ENCODE measurements at places on chromosomes 13 and 19.

DNA sequence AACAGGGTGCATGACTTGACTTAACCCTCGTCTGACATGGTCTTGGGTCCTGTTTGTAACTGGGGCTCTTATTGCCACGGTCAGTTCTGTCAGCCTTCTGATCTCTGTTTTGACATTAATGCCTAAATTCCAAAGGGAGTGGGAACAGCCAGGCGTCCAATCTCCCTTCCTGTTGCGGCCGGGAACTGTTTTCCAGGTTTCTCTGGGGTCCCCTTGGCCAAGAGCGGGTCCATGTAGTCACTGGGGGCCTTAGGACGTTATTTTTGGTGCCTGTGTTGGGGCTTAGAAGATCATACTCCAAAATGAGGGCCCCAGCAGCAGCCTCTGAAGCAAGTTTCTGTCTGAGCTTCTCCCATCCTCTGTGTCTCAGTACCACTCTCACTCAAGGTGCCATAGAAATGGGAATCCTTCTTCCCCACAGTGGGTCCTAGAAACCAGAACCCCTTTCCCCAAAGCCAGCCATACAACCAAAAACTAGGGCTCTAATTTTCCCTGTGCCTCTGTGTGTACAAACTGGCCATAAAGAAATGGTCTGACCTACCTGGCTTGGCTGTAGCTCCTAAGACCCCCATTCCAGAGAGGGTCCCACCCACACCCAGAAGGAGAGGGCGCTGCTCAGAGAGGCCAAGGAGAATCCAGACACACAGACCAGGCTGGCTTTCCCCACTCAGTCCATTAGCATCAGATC, 50.4 kb downstream of the C13orf46 start:
- DNase-seq, result no peak

DNA sequence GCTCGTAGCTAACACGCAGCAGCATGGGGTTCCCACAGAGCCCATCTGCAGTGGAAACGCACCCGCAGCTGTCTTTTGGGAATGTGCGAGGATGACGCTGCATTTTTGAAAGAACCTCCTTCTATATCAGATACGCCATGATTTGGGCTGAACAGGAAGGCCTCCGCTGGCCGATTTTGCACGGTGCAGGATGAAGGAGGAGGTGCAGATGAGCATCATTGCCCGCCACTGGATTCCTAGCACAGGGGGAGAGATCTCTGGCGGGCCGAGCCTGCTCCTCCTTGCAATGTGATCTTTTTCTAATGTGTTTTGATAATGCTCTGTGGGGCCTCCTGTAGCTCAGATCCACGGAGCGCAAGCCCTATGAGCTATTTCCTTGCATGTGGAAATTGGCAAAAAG, 55.5 kb downstream of the EFNB2 start:
- DNase-seq, result no peak

DNA sequence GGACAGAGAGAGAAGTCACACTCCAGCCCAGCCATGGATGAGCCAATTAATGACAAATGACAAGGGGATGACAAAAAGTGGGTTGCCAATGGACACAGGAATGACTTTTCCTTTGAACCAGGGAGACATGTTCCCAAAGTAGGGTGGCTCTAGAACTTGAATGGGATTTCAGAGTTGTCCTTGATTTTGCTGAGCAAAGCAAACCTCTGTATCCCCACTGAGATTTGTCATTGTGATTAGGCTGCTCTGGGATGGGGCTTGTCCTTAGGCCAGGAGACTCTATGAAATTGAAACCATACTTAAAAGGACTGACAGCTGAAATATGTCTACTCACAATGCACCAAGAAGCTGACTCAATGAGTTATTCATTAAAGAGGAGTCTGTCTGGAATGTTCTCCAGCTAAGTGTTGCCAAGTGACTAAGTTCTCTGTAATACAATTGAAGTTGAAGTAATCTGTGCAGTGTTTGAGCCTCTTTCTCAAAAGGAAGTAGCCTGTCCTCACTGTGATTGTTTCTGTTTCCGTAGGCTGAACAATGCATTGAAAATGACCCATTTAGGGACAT, 69.0 kb upstream of the PCDH9 start:
- DNase-seq, result no peak

- DNase-seq, result no peak
Observed at GRCh38 chr13:97262058-97262457, 39.9 kb downstream of the MBNL2 start.

- peak; percentile 58 for DNase-seq
Observed at GRCh38 chr19:51690454-51691073, 2.6 kb upstream of the SPACA6 start.

DNA sequence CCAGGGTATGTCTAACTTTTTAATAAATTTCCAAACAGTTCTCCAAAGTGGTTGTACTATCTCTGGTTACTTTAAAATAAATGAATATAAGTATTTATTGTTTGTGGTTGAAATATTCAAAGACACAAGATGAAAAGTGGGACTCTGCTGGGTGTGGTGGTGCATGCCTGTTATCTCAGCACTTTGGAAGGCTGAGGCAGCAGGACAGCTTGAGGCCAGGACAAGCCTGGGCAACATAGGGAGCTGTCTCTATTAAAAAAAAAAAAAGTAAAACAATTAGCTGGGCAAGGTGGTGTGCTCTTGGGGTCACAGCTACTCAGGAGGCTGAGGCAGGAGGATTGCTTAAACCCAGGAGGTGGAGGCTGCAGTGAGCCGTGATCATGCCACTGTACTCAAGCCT, 10.4 kb downstream of the PNMA8A start:
- DNase-seq, result no peak

DNA sequence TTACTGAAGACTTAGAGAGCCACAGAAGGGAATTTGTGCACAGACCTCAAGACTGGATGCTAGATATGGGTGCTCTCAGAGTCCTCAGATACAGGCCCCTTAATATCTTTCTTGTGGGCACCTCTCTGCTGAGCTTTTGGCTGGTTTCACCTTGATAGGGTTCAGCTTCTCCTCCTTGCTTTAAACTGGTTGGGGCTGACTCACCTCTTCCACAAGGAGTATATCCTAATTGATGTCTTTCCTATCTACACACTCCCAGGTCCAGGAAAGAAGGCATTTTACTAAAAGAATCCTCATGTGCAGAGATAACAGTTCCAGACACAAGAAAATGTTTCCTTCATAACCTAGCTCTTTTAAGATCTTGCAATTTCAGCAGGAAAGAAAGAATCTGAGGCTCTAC, 284.4 kb downstream of the NDFIP2 start:
- no peak for DNase-seq

DNA sequence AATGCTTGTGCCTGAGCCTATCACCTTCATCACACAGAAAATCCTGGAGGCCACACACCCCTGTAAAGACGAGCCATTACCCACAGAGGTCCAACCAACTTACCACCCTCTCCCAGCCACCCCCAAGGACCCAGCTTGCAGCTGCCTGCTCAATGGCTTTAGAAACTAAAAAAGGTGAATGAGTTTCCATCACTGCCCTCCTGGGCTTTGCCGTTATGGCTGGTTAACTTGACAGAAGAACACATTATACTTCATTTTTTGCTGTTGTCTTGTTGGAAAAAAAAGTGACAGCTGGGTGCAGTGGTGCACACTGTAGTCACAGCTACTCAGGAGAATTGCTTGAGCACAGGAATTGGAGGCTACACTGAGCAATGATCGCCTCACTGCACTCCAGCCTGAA, 17.4 kb upstream of the FEM1A start:
- DNase-seq, result no peak

DNA sequence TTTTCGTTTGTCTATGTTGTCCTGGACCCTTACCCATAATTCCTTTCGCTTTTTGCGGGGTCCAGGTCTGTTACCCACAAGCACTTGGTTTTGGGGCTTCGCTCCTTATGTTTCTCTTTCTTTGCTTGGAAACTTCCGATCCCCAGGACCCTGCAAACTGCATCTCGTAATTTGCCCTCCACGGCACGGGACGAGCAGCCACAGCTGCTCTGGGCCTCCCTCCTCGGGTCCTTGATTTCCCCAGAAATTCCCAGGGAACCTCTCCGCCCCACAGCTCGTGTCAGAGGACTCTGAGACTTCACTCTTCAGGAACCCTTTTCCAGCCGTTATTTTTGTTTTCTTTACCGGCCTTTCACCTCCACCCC, 599 bp downstream of the SNRNP70 start:
- no peak for DNase-seq

GRCh38 chr13:28697441-28697840, 21.3 kb downstream of the SLC46A3 start:
- no peak for DNase-seq

DNA sequence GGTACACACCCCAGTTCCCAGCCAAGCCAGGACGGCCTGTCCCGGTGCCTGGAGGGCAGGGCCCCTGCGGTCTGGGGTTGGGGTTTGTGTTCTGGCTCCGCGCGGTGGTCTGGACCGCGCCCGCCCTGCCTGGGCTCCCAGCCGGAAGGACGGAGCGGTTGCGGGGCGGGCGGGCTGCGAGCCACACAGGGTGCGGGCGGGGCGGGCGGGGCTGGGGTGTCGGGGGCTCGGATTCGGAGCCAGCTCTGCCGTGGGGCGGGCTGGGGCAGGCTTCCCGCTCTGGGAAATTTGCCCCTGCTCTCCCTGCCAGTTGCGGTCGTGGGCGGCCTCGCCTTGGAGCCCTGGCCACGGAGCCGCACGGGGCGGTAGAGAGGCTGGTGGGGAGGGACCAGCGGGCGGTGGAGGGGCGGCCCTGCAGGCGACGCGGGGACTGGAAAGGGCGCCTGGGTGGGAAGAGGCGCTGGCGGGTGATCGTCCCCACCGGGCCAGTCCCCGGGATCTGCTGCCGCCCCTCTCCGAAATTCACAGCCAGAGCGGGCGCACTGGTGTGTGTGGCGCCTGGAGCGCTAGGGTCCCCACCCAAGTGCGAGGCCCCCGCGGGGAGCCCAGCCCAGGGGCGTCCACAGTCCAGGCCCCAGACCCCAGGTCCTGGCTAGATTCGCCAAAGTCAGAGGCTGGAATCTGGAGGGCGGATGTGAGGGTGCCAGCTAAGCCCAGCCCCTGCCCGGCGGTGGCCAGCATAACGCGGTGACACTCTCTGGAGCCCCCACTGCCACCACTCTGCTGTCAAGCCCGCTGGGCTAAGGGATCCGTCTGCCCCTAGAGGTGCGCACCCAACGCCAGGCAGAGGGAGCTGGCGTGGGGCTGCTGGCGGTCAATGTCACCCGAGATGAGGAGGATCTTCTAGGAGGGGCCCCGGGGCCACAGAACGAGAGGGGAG, 11.0 kb upstream of the ZNF492 start:
- DNase-seq, result no peak

DNA sequence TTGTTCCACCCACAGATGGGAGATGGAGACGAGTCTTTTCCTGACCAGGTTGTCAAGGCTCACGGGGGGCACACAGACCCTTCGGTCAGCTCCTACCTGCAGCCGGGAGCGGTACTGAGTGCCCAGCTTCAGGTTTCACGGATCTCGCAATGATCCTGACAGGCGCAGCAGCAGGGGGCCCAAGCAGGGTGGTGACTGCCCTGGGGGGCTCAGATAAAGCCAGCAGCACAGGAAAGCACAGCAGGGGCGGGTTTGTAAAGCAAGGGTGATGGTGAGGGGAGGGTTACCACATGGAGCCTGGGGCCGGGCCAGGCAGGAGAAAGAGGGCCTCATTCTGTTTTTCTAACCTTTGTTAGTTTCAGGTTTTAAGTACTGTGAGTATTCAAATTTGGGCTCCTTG, 41.7 kb upstream of the ATP11A start:
- no peak for DNase-seq

DNA sequence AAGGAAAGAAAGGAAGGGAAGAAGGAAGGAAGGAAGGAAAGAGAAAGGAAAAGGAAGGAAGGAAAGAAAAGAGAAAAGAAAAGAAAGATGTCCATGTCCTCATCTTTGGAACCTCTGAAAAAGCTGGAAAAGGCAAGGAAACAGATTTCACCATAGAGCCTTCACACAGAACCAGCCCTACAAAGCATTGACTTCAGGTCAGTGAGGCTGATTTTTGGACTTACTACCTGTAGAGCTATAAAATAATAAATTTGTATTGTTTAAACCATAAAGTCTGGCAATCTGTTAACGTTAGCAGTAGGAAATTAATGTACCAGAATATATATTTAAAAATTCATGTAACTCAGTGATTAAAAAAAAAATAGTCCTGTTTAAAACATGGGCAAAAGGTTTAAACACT, 130.0 kb downstream of the PIBF1 start:
- DNase-seq, result no peak

- DNase-seq, result no peak
Observed at GRCh38 chr19:41709951-41710645, 1.7 kb downstream of the CEACAM5 start.

DNA sequence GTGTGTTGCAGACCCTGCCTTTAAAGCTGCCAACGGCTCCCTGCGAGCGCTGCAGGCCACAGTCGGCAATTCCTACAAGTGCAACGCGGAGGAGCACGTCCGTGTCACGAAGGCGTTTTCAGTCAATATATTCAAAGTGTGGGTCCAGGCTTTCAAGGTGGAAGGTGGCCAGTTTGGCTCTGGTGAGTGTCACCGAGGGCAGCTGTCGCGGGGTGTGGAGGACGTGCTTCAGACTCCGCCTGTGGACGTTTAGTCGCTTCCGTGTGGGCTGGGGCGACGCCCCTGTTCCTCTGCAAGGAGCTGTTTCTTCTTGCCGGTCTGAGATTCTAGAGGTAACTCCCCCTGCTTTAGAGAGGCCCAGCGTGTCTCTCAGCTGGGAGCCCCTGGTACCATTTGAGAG, 24.5 kb downstream of the LAMP1 start:
- DNase-seq, result no peak

- peak; percentile 50 for DNase-seq
Observed at GRCh38 chr19:4524808-4525562, 6.7 kb upstream of the PLIN4 start.

- no peak for DNase-seq
Observed at GRCh38 chr19:49520705-49521319, 7.0 kb upstream of the RCN3 start.

Data from stimulated activated CD4-positive, alpha-beta T cell treated with anti-CD3 and anti-CD28 coated beads, Interleukin-4, amount 100 ng/mL, for 4 hours (primary cell).